Endodermal cell (in vitro differentiated cells): ENCODE measurements at places on chromosomes 5 and 9. TPM values are rescaled to one million over a fixed set of nuclear protein-coding genes. Genes with fewer than 3 reads are reported as not detected.

DNA sequence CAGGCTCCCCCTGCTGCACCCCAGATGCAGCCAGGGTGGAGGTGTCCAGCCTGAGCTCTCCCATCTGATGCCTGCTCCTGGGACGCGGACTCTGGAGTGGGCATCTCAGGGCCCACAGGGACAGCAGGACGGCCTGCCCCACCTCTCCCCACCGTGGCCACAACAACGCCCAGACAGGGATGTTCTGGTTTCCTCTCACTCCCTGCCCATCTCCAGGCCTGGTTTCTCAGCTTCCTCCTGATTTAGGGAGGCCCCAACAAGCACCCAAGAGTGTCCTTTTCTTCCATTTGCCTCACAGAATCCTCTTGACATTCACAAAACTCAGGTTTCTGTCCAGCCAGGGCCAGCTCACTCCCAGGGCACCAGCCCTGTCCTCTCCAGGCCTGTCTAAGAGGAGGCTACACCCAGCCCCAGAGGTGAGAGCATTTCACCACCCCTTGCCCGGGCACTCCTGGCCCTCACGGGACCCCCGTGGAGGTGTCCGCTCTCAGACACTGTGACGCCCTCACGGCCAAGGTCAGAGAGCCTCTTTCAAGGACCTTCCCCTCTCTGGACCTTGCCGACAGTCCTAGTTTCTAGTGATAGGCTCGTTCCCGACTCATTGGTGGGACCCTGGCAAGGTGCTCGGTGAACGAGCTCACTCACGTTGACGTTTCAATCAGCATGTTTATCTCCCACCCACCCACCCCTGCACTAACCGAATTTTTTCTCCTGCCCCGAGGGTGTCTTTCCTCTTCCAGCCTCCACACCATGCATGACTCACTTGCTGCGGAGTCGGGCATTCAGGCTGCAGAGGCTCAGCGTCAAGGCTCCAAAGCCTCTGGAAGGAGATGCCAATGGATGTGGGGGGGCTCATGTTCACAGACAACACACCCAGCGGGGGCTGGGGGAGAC, 62.0 kb upstream of the UNC5A start:
- DNase-seq: peak; percentile 36

The C9orf50 gene
- total RNA-seq: not detected in 2 replicates

DNA sequence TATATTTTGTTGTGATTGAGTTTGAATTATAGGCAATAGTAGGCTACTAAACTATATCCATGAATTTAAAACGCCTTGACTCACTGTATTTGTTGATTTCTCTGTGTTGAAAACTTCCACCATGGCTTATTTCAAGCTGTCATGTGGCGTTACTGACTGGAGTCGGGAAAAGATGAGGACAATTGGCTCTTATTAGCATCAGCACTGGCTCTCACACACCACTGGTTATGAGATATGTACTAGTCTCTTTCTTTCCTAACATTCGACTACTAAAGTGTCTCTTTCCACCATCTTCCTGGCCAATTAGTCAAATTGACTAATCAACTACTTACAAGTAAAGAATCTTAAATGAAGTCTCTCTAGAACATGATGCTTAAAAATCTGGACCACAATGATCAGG, 9.1 kb upstream of the DAB2 start:
- DNase-seq: no peak

The BARX1 gene
- total RNA-seq: 10.8 TPM in 1 of 3 replicates, not detected in the others

The FBP1 gene
- total RNA-seq: 0.95 to 1.5 TPM (median 1.0 TPM) in 3 replicates

GRCh38 chr9:135563039-135563476, 1.5 kb downstream of the PAEP start:
- DNase-seq: no peak

- no peak for DNase-seq
Observed at GRCh38 chr9:127140842-127141675, 18.6 kb upstream of the ANGPTL2 start.

The TTC39B gene
- total RNA-seq: 55.5 and 69.5 TPM in 2 replicates

The SLC4A9 gene
- total RNA-seq: 0.84 to 1.4 TPM (median 1.1 TPM) in 3 replicates

DNA sequence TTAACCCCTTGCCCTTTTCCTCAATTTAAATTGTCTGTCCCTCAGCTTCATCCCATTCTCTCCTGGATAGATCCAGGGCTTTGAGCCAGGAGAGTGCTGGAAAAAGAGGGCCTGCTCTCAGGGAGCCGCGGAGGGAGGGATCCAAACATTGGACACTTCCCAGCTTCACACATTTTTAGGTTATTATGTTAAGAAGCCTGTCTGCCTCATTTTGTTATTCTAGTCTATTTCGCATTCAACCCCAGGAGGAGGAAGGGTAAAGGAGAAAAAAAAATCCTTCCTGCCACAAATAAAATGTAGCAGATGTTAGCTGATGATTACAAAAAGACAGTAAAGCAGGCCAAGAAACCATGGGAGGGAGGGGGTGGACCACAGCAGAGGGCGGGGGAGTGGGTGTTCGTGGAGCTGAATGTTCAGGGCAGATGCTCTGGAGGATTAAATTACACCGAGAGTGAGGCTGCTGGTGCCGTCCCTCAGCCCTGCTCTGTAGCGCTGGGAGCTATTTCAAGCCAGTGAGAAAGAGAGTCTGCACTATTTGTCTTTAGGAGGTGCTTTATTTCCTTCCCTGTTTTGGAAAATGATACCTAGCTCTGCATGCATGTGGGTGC, 60.6 kb upstream of the ZFR start:
- DNase-seq: peak; percentile 50

- DNase-seq: no peak
Observed at GRCh38 chr9:18980189-18980588, 52.8 kb downstream of the SAXO1 start.

The NUTM2F gene
- not detected in 2 replicates for total RNA-seq

GRCh38 chr5:107781451-107781850, 110.7 kb upstream of the EFNA5 start:
- DNase-seq: no peak

DNA sequence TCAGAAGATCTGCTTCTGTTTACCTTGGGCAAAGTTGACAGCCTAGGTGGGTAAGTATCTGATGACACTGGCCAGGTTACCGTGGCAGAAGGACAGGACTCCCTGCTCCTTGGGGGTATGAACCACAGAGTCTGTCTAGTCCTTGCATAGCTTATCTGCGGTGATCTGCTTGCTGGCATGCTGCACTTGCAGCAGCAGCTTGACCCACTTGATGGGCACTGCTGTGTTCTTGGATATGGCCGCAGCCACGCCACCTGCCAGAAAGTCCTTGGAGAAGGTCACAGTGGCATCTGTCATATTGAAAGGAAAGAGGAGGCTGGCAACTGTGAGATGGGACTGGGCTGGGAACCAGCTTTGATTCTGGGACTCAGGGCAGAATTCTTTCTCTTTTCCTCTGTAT, 35.9 kb upstream of the POC5 start:
- no peak for DNase-seq

DNA sequence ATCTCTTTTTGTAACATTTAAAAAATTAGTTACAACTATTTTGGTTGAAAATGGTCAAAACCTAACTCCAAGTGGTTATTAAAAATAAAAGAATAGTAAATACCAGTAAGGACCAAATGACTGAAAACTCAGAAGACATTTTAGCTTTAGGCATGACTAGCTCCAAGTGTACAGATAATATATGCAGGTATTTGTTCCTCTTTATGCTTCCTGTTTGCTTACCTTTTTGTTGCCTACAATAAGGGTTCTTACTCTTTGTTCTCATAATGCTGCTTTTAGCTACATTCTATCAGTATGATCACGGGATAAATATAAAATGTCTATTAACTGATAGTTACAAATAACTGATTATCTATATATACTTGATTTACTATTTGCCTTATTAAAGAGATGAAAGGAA, 259.6 kb downstream of the CDH12 start:
- DNase-seq: no peak

The NXNL2 gene
- total RNA-seq: 0.23 TPM in 1 of 2 replicates, not detected in the other

The AGGF1 gene
- total RNA-seq: 20.8 and 22.8 TPM in 2 replicates

DNA sequence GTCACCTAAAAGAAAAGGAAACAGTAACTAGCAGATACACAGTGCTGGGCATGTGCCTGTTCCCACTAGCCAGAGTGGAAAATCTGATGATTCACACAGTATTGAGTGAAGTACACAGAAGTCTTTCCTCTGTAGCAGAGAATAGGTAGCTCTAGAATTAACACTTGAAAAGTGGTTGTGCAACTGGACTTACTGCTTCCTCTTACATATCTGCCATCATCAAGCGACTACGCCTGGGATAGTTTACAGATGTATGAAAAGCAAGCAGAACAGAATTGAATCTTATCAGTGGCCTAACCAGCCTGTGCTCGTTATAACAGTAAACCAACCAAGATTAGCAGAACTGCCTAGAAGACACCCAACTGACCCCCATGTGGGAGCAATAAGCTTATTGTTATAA, 130.6 kb downstream of the DTWD2 start:
- no peak for DNase-seq

DNA sequence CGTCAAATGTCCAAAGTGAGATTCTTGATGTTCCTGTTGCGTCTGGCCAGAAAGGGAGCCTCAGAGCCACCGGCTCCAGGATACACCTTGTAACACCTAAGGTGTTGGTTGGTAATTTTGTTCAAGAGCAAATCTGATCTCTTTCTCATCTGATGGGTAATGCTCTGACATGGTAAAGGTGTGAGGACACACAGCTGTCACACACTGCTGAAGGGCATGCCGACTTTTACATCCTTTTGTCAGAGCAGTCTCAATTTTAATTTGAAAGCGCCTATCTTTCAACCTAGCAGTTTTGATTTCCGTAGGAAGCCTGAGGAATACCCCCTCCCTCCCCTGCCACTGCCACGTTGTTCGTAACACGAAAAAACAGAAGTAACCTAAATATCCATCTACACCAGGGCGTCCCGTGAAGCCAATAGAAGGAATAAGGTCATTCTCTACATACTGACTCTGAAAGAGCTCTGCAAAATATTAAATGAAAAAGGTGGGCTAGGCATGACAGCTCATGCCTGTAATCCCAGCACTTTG, 57.4 kb downstream of the TSTD2 start:
- DNase-seq: no peak

- no peak for DNase-seq
Observed at GRCh38 chr5:172918421-172919371, 40.5 kb upstream of the RPL26L1 start.

GRCh38 chr5:42944989-42945388, 95.1 kb downstream of the ANXA2R start:
- no peak for DNase-seq

DNA sequence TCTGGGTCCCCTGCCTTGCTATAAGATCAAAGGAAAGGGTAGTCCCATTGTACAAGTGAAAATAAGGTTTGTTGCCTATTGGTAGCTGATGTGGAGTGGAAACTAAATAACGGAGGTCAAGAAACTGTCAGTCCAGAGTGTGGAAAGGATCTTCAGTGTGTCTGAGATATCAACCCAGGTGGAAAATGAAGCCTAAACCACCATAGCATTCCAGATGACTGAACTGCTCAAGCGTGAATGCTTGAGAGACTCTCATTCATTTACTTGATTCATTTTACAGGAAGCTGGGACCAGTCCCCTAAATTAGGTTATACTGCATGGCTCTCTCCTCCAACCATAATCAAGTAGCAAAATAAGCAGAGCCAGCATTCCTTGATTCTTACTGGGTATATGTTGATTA, 116.0 kb upstream of the SLC28A3 start:
- DNase-seq: no peak

The EEIG1 gene
- total RNA-seq: 19.7 to 56.7 TPM (median 53.8 TPM) in 3 replicates

The BRINP1 gene
- total RNA-seq: 8.7 and 9.6 TPM in 2 replicates

The RMRP gene
- total RNA-seq: 17,358 and 19,094 TPM in 2 replicates

The TAF1L gene
- not detected in 2 replicates for total RNA-seq

The CDC37L1 gene
- 18.4 TPM in 2 replicates for total RNA-seq

- DNase-seq: no peak
Observed at GRCh38 chr5:171906066-171906570, 100.3 kb downstream of the FBXW11 start.

DNA sequence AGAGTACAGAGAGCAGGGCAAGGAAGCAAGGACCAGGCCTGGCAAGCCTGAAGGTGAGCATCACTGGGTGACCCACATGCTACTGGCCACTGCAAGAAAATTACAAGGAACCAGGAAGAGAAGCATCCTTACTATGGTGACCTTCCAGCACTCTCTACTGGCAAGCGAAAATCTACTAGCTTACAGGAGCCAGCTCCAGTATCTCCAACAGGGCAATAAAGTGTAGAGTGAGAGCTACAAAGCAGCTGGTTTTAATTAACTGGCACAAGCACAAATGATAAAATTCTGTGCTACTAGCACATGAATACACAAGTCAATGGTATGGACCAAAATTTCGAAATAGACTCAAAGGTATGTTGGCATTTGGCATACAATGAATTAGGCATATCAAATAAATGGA, 113.3 kb upstream of the CAST start:
- DNase-seq: no peak

- DNase-seq: no peak
Observed at GRCh38 chr5:154631141-154631540, 124.0 kb upstream of the LARP1 start.

DNA sequence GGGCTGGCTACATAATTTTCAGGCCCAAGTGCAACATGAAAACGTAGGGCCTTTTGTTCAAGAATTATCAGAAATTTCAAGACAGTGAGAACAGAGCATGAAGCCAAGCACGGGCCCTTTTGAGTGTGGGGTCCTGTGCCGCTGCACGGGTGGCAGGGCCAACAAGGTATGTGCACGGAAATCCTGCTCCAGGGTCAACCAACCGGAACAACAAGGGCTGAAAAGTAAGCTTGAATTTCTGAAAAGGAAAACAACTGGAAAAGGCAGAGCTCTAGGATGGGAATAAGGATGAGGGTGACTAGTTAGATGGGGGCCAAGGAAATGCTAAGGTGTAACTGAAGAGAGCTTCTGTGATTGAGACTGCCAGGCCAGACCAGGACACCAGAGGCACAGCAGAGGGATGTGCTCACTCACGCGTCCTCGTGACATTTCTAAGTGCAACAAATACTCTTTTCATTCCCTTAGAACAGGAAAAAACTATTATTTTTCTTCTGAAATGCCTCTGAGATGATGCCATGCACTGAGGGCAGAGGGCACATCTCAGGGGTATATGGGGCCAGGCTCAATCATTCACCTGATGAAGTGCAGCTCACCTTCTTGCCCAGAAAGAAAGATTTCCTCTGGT, 80.6 kb upstream of the LRRTM2 start:
- DNase-seq: no peak

DNA sequence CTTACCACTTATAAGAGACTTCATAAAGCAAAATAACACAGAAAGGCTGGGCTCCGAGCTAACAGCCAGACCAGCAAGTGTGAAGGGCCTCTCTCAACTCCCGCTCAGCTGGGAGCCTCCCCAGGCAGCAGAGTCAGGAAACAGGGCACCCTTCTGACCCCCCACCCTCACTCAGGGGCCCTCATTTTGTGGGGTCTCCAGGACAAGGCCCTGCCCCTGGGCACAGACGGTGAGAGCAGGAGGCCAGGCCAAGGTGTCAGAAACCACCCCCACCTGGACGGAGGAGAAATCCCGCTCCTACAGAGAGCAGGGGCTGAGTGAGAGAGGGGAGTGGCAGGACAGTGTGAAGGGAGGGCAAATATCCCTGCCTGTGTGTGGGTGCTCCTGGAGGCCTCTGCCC, 135.8 kb upstream of the FOXD4L5 start:
- no peak for DNase-seq

DNA sequence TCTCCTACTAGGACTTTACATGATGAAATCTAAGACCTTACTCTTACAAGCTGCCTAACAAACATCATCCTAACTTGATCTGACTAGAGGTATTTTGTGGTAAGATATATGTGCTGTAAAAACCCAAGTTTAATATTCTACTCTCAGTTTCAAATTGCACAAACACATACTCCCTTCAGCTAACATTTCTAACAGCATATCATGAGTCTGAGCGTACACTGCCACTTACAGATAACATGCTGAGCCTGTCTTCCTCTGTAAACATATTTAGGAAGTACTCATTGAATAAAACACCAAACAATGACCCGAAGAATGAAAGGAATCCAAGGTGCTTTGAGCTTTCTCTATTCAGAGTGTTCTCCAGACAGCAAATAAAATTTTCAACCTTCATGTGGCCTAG, 7.9 kb upstream of the ESM1 start:
- DNase-seq: no peak
